ENCODE measurements at places on chromosomes 4 and X.

DNA sequence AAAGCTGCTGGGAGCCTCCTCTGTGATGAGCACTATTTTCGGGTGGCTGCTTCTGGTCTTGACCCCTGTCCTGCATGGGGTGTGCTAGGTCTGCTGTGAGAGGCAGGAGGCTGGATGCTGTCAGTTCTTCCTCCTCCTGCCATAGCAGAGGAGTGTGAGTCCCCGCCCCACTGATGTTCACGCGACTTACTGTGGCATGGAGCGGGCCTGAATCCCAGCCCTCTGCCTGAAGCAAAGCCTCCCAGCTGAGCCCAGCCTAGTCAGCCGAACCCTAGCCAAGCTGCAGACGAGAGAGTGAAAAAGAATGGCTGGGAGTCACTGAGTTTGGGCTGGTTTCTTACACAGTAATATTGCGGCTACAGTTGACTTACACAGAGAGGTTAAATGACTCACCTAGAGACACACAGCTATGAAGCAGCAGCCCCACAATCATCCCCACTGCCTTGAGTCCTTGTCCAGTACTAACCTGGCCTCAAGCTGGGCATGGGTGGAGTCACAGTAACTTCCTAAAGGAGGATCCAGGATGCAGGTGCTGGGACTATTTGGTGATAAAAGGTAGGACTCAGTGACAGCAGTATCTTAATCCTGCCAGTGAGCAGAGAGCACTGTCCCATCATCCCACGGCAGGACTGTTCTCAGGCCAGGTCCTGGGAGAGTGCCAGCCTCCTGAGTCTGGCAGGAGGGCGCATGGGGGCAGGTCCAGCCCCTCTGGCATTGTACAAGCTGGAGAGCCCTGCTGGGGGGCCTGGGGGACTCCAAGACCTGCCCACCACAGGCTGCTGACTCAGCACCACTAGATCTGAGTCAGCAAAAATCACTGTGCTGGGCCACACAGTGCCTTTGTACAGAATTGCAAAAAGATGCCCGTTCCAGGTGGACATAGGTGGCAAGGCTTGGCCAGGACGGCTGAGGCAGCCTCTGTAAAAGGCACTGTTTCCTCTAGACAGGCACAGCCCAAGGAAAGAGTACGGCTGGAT is 60.4 kb upstream of the CRMP1 start:
- no peak for DNase-seq

- no peak for DNase-seq
Measured at GRCh38 chr4:10925996-10926395, 241.4 kb upstream of the CLNK start.

- no peak for DNase-seq
Measured at GRCh38 chr4:108010167-108010566, 20.5 kb downstream of the HADH start.

DNA sequence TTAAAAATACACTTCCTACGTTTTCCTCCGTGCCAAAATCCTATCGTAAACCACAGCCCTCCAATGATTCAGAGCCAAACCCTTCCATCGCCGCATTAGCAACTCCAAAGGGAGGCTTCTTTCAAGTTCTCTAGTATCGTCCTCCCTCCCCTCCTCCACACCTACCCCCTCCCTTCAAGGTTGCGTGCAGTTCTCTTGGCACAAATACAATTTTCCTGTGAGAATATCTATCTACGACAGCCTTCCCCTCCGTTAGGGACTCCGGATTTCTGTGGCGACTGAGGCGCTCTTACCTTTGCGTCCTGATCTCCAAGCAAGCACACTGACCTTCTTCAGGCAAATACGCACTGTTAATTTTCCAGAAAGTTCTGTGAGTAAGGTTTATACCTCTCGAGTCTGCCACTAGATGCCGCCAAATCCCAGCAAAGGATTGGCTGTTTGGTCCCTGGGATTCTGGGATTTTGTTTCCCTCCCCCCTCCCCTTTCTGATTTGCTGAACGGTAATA is 1.2 kb upstream of the MORF4L2 start:
- DNase-seq: no peak

GRCh38 chr4:139455126-139455538 is 1.2 kb downstream of the RAB33B start:
- DNase-seq: no peak

DNA sequence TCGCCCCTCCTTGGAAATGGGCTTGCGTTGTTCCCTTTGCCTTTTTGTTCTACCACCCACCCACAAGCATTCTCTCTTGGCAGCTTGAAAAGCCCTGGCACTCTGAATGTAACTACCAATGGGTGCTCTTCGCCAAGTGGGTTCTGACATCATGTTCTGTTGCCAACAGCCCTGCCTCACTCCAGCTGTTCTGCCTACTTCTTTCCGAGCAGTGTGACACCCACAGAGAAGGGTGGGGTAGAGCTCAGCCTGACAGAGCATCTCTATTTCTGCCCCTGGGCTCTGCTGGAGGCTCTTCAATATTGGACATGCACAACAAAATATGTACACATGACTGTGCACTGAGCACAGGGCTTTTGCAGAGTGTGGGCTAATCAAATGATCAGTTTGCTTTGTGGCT is 15.6 kb upstream of the EXOSC9 start:
- no peak for DNase-seq

DNA sequence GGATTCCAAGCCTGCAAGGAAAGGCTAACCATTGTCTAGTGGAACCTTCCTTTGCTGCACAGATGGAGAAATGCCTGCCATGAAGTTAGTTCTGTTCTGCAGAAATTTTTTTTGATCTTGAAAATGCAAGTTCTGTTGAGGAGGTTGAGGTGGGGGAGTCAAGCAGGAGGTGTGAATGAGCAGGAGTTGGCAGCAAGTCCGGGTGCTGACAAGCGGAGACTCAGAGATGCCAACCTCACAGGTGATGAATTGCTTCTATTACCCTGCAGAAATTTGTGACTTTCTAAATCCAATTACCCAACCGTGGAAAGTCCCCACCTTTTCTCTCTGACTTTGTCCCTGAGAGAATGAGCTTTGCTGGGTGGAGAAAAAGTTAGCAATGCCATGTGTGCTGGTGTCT is 350.1 kb downstream of the DHRSX start:
- no peak for DNase-seq

DNA sequence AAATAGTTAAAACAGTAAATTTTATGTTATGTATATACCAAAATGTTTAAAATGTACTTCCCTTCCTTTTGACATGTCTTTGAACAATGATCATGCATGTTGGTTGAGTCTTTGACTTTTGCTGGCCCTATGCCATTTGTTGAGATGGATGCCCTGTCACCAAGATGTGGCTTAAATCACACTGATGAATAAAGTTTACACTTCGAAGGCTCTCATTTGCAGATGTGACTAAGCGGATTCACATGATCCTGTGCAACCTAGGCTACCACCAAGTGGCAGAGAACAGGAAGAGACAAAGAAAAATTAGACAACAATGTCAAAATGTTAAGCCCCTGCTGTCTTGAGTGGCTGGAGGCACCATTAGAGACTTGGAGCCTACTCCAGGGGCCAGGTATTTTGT is 139.9 kb downstream of the RAB28 start:
- DNase-seq: no peak

GRCh38 chr4:170697045-170697444 is 607.3 kb upstream of the AADAT start:
- DNase-seq: no peak

DNA sequence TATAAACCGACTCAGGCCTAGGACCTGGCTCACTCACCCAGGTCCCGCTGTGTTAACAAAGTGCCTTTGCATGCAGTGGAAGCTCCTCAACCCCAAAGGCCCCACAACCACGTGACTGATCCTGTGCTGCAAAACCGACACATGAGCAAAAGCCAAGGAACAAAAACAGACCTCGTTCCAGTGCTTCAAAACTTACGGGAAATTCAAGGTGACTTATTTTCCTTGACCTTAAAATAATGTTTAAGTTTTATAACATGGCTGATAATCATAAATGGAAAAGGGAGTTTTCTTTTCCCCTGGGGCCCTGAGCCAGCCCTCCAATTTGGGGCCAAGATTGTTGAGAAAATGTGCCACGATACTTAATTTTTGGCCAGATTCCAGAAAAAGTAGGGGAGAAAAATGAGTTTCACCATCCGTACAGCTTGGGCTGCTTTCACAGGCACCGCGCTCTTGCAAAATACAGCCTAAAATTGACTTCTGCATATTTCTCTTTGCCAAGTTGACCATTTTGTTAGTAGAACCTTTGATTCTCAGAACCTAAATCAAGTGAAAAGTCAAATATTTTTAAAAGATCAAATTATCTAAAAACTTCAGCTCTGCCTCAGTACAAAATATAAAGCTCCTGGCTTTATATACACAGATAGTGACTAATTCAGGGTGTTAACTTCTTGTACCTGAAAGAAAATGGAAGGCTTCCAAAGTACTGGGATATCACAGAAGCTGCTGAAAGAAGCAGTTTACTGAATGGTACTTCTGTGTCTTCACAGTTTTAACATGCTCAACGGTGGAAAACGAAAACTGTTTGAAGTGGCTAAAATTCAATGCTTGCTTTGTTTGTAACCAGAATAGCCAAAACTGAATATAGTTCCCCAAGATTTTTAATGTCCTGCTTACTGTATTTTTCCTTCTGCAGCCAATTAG is 93.8 kb downstream of the APBB2 start:
- no peak for DNase-seq

DNA sequence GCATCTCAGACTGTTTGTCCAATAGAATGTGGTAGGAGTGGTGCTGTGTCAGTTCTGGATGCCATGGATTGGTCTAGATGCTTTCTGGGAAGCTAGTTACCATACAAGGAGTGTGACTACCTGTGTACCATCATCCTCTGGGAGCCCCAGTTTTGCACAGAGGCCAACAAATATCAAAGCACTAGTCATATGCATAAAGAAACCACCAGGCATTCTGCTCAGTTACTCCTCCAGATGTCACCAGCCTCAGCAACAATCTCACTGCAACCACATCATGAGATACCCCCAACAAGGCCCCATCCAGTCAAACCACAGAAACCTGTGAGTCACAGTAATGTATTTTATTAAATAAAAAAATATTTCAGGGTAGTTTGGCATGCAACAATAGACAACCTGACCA is 435.8 kb upstream of the CPEB2 start:
- DNase-seq: no peak

DNA sequence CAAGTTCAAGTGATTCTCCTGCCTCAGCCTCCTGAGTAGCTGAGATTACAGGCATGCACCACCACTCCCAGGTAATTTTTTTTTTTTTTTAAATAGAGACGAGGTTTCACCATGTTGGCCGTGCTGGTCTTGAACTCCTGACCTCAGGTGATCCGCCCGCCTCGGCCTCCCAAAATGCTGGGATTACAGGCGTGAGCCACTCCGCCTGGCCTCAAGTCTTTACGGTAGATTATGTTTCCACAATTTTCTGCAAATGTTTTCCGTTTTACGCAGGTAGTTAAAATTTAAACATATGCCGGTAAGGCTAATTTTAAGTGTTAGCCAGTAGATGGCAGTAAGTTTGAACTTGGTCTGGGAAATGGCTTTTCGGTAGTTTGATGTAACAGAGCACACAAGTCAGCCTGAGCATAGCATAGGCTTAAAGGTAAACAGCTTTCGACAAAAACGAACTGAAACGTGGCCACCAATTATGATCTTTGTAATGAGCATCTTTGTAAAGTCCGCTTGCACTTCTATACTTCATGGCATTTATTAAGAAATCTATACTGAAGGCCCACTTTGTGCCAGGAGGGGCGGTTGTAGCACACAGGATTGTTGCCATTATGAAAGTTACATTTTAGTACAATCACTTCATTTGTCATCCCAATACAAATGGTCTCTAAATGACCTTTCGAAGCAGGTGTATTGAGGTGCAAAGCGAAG is 31.1 kb downstream of the CCKAR start:
- peak; percentile 23 for DNase-seq

DNA sequence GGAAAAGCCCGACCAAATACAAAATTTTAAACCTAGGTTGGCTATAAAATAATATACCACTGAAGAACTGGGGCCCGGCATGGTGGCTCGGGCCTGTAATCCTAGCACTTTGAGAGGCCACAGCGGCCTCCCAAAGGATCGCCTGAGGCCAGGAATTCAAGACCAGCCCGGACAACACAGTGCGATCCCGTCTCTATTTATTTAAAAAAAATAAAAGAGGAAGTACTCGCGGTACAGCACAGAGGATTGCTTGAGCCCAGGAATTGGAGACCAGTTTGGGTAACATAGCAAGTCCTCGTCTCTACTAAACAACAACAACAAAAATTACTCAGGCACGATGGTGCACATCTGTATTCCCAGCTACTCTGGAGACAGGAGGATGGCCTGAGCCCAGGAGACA is 44.8 kb upstream of the CDKN2AIP start:
- DNase-seq: no peak

All from GM12892 (cell line).